Cardiac fibroblast (primary cell): ENCODE measurements at places on chromosomes 5 and 9.

GRCh38 chr5:123916345-123917121, 404.6 kb downstream of the CSNK1G3 start:
- peak; percentile 38 for DNase-seq

- DNase-seq: peak; percentile 26
These were observed 1.9 kb downstream of the RAI14 start for GRCh38 chr5:34657988-34658387.

DNA sequence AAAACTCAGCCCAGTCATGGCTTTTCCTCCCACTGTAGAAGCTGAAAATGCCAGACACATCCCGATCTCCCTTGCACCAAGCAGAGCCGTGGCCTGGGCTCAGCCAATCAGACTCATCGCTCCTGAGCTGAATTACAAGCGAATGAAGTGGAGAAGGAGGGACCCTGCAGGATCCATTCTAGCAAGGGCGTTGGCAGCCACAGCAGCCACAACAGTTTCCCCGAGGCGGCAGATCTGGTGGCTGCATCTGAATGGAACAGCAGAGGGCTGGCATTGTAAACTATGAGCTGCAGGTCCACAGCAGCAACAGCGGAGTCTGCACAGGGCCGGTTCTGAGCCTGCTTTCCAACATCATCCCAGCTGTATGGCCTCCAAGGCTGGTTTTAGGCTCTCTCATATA, 23.8 kb downstream of the ALG2 start:
- DNase-seq: no peak

DNA sequence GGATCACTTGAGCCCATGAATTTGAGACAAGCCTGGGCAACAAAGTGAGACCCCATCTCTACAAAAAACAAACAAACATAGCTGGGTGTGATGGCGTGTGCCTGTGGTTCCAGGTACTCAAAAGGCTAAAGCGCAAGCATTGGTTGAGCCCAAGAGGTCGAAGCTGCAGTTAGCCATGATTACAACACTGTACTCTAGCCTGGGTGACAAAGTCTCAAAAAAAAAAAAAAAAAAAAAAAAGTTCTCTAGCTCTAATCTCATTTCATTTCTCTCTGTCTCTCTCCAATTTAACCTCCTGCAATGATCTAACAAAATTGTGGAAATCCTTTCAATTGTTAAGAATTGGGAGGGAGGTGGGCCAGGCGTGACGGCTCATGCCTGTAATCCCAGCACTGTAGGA, 33.3 kb downstream of the LPAR1 start:
- no peak for DNase-seq

GRCh38 chr9:111970827-111971226, 74.2 kb downstream of the UGCG start:
- no peak for DNase-seq

GRCh38 chr5:166672431-166672830, 1619.0 kb upstream of the WWC1 start:
- no peak for DNase-seq

- DNase-seq: no peak
These were observed 15.1 kb upstream of the PHF19 start for GRCh38 chr9:120891884-120892747.

DNA sequence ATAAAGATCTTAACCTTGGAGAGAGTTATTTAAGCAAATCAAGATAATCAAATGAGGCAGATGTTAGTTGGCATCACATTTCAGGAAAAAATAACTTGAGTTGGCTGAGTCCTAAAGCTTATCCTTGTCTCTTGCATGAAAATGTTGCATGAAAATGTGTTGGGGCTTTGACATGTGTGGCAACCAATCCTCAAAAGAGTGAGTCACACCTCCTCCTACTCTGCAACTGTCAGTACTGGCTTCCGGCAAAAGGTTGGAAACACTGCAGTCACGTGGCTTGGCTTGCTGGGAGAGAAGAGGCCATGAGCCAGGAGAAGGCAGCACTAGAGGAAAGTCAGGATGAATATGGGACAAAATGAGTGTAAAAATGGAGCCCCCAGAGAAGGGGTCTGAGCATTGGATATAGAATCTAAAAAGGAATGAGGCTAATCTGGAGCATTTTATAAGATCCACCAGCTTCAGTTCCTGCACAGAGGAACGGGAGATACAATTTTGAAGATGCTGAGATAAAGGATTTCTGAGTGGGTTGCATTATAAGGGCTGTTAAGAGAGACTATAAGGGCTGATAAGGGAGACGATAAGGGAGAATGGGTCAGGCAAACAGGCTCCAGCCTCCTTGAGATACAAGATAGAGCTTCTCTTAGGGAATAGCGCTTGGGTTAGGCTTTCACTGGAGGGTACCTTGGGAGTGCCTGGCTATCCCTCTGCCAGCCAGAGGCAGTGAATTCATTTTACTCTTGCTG, 43.1 kb downstream of the SPATA31D1 start:
- DNase-seq: peak; percentile 87

DNA sequence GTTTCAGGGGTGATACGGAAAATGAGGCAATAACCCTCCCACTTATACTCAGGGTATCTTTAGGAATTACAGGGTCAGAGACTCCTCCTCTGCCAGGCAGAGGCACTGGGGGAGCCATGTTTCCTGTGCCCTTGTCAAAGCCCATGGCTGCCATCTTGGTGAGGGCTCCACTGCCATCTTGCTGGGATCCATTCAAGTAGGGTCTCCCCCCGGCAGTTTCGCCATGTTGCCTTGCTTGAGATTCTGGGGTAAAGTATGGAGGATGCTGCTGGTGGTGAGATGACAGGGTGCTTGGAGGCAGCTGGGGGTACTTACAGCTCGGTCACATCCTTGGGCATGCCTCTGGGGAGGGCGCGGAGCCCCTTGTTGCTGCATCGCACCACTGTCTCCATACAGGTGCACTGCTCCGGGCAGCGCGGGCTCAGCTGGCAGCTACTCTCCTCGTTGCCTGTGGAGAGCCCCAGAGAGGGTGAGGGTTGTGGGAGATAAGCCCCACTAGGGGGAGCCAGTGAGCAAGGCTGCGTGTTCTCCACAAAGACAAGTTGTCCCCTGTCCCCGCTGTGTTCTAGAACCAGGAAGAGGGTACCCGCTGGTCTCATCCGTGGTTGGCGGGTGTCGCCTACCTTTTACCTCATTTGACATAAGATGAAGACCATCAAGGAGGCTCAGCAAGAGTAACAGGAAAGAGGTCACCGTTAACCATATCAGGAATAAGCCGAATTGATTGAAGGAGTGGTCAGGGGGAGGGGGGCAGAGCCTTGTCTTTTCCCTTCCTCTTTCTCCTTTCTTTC, 169.0 kb upstream of the PANK3 start:
- DNase-seq: peak; percentile 8
